Astrocyte of the spinal cord (primary cell): ENCODE measurements at places on chromosomes 5 and 9.
A peak's percentile ranks its signal among the peaks of the same experiment; 100 is the strongest.

DNA sequence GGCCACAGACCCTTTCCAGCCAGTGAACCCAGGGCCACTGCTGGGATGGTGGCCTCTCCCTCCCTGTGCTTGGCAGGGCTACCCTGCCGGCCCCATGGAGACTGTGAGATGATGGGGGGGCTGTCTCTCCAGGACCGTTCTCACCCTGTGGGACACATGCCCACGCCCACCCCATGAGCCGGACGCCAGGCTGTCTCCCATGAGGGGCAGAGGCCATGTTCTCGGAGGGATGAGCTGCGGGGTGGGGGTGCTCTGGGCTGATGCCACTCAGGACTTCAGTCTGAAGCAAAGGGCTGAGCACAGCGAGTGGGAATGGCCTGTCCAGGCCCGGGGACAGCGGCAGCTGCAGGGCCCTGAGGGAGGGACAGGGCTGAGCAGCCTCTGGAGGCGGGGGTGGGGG, 88.9 kb downstream of the KCNT1 start:
- DNase-seq, result no peak

- DNase-seq, result peak; percentile 51
Observed at GRCh38 chr9:21968331-21969010, 25.7 kb downstream of the CDKN2A start.

- no peak for DNase-seq
Observed at GRCh38 chr5:63516006-63516405, 446.2 kb downstream of the HTR1A start.

DNA sequence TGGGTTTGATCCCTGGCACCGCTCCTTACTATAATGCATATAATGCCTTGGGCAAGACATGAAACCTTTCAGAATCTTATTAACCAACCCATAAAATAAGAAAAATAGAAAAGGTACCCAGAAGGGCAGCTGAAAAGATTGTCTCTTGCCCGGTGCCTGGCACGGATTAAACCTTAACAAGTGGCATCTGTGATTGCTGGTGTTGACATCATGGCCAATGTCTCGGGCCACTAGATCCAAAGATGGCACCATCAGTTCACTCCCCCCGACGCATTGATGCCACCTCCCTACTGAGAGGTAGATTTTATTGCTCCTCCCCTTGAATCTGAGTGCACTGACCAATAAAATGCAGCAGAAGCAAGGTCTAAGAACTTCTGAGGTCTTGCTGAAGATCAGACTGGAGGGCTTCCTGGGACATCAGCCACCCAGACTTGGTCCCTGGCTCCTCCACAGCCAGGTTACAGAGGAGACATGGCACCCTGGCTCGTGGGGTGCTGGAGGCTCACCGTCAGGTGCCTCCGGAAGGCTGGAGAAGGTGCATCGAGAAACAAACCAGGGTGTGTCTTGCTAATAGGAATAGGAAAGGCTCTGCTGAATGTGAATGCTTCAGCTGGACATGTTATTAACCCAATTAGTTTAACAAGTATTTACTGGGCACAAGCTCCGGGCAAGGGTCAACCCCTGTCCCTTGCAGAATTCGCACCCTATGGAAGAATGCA, 80.0 kb upstream of the COL5A1 start:
- no peak for DNase-seq

- DNase-seq, result no peak
Observed at GRCh38 chr9:102892025-102892424, 103.1 kb upstream of the CYLC2 start.

GRCh38 chr9:120876842-120877240, at the start of gene PHF19:
TSS of gene PHF19 (minus strand) at chr9:120877188. CDS start at chr9:120874741, 2,447 bp downstream.
- DNase-seq, result peak; percentile 39

- DNase-seq, result no peak
Observed at GRCh38 chr9:112631313-112632070, 86.4 kb downstream of the INIP start.

- no peak for DNase-seq
Observed at GRCh38 chr5:151351671-151352070, 4.3 kb upstream of the SLC36A2 start.

DNA sequence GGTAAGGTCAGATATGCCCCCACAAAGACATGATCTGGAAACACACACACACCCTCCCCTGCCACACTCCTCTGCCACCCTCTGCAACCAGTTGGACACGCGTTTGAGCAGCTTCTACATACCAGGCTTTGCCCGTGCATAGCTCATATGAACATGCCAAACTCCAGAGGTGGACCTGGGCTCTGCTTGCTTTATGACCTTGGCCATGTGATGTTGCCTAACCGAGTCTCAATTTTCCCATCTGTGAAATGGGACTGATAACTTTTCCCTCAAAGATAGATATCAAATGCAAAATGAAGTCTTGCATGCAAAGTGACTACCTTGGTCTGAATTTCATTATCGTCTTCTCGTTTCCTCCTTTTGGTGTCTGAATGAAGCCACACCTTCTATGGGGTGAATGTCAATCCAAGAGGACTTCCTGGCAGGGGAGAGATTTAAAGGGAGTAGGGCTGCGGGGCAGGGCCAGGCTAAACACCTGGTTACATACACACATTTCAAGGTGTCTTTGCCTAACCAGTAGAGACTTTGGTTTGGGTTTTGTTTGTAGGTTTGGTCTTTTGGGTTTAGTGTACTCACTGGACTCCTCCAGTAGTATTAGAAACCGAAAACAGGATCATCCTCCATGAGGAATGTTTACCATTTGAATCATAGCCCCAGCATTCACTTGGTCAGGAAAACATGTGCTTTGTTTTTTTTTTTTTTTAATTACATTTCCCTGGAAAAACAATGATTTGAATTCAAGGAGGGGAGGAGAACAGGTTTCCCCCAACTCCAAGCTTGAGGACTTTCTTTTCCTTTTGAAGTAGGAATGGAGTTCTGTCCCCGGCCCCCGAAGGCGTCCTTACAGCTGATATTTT, 63.2 kb downstream of the COL27A1 start:
- peak; percentile 33 for DNase-seq

- DNase-seq, result no peak
Observed at GRCh38 chr5:51398875-51399642, 15.8 kb downstream of the ISL1 start.

DNA sequence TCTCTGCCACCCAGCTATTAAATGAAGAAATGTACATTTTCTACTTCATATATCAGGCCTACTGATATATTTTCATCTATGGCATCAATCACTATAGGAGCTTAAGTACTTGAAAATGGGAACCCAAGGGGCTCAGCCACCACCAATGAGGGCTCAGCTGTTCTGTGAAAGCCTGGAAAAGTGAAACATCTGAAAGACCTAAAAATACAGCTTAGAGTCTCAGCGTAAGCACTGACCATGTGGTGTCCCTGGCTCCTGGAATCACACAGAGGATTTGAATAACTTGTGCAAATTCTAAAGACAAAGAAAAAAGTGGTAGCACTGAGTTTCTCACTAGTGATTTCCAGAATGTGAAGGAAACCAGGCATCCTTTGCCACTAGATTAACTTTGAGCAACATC, 64.5 kb downstream of the PTPRD start:
- no peak for DNase-seq
